Karpas-422 (cell line): ENCODE measurements at places on chromosomes 12 and 14. TPM values are rescaled to one million over a fixed set of nuclear protein-coding genes. Genes with fewer than 3 reads are reported as not detected.

TMCC3 gene
- total RNA-seq, result 0.79 and 0.82 TPM in 2 replicates

- H3K4me3 ChIP-seq, result no peak overlapping the region
- no peak for DNase-seq
- H3K27me3 ChIP-seq, result no peaks in the 10 kb centered on the region
- H3K4me1 ChIP-seq, result no peaks in the 10 kb centered on the region
Measured at GRCh38 chr12:69620077-69620476, 9.4 kb upstream of the LRRC10 start.

- no peaks in the 10 kb centered on the region for H3K27me3 ChIP-seq
- H3K4me3 ChIP-seq, result no peak overlapping the region
- DNase-seq, result no peak
Measured at GRCh38 chr12:46468813-46469212, 96.2 kb upstream of the SLC38A2 start.

DNA sequence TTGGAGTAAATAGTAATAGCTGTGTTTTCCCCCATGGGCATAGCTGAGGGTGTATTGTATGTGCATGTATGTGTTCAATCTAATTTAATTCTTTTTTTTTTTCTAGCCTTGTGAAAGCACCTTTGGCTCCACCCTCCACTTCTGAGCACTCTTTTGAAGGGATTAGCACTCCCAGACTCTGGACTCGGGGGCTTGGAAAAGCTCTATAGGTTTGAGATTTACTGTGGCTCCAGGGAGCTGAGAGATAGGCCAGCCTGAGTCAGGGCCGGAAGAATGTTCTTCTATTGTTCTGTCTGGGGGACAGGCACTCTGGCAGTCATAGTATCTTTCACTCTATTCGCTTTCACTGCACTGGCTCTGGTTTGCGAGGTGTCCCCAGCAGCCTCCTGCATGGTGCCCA lies 540.0 kb upstream of the TBX3 start:
- no peak overlapping the region for H3K27ac ChIP-seq
- no peak overlapping the region for H3K4me3 ChIP-seq
- no peaks in the 10 kb centered on the region for H3K36me3 ChIP-seq
- H3K4me1 ChIP-seq, result no peaks in the 10 kb centered on the region
- DNase-seq, result no peak
